ENCODE measurements at places on chromosomes 1 and 21.
A peak's percentile ranks its signal among the peaks of the same experiment; 100 is the strongest.

DNA sequence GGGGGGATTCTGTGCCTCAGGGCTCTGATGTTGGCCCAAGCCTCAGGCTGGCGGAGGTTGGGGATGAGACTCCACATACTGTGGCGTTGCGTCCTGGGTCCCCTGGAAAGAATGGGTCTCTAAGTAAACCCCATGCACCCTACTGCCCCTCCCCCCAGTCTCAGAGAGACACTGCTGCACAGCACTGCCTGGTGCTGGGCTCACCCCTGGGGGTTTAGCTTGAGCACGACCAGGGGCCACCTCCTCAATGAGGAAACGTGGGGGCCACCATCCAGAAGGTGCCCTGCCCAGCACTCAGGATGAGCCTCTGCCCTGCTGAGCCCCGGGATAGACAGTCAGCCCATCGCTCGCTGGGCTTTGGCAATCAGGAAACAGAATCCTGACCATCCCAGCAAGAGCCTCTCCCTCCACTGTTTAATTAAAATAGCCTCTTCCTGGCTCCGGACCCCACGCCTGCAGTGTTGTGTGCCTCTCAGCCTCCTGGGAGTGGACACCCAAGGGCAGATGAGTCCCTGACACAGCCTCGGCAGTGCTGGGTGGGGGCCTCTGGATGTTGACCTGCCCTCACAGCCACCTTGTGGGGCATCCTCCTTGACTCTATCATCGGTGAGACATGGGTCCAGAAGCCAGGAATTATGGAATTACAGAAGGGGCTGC lies 3.5 kb upstream of the KRTAP10-4 start:
- DNase-seq, result no peak

DNA sequence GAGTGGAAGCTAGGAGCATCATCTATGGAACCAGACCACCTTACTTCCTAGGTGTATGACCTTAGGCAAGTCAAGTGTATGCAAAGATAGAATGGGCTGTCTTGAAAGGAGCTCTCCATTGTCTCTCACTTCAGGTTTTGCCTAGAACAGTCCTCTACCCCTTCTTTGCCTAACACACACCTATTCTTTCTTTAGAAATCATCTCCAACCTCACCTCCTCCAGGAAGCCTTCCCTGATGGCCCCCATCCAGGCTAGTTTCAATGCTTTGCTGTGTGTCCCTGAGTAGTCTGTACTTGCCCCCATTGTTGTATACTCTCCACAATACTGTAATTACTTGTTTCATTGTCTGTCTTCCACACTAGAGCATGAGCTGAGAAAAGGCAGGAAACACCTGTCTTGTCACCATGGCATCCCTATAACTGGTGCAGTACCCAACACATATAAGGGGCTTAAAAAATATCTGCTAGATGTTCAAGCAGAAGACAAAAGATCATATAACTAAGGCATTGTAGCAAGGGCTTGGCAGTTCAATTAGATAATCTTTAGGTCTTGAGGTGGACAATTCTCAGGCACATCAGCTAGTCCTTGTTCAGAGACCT lies 83.0 kb downstream of the RRAGC start:
- DNase-seq, result no peak

DNA sequence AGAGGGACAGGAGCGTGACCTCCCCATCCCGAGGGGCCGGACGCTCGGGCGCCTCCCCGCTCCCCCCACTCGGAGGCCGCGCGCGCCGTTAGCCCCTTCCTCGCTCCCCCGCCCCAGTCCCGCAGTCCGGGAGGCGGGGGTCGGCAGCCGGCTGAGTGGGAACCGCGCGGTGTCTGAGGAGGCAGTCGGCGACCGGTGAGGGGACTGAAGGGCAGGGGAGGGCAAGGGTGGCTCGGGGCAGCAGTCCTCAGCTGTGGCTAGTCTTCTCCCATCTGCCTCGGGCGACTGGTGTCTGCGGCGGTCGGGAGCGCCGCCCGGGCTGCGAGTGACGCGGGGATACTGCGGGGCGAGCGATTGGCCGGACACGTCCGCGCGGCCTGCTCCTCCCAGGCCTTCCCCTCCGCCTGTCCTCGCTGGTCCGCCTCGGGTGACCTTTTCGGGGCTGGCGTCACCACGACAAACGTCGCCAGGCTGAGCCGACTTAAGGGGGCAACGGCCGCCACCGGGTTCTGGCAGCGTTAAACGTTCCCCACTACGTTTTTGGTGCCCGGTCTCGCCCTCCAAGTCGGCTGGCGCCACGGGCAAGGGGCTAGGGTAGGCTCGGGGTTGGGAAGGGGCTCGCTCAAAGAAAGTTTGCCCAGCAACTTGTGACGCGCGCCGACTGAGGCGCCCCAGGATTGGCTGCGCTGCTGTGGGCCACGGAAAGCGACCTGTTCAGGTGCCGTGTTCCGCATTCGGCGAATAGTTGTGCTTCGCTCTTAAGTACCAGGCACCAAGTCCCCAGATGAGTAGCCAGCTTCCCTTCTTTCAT lies 538 bp downstream of the ZNF672 start:
- DNase-seq, result peak; percentile 83

GRCh38 chr1:237029850-237030535 lies 12.0 kb upstream of the RYR2 start:
- no peak for DNase-seq

DNA sequence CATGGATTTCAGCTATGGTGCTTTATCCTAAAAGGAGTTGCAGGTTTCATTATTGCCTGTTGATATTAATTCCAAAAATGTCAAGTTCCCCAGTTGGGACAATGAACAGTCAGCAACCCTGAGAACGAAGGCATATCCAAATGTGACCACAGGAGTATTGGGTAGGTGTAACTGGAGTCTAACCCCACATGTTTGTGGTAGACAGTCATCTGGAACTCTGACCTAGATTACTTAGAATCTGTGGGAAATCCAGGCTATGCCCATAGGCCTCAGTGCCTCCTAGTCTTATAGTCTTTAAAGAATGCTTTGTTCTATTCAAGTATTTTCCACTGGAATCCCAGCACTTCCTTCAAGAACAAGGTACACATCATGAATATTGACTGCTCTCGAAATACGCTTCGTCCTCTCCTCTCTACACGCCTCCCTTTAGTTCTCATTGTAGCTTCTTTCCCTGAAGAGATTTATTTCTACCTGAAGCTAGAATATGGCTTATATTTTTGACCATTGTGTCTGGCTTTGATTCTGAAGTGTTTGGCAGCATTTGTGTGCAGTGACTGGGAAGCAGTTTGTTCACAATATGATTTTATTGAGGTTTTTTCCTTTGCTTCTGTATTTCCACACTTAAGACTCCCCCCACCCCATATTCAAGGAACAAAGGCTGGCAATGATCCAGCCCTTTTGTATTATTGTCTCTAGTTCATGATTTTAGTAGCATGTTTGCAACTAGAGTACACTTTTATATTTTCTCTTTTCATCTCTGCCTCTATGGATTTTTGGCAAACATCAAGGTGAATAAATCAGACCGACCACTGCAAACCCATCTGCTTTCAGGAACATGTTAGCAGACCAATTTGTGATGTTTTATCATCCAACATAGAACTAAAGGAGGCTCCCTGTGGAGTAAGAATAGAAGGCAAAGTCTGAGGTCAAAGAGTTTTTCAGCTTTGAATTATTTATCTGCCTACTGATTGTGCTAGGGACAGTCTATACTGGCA lies 178.6 kb downstream of the GPR52 start:
- no peak for DNase-seq

DNA sequence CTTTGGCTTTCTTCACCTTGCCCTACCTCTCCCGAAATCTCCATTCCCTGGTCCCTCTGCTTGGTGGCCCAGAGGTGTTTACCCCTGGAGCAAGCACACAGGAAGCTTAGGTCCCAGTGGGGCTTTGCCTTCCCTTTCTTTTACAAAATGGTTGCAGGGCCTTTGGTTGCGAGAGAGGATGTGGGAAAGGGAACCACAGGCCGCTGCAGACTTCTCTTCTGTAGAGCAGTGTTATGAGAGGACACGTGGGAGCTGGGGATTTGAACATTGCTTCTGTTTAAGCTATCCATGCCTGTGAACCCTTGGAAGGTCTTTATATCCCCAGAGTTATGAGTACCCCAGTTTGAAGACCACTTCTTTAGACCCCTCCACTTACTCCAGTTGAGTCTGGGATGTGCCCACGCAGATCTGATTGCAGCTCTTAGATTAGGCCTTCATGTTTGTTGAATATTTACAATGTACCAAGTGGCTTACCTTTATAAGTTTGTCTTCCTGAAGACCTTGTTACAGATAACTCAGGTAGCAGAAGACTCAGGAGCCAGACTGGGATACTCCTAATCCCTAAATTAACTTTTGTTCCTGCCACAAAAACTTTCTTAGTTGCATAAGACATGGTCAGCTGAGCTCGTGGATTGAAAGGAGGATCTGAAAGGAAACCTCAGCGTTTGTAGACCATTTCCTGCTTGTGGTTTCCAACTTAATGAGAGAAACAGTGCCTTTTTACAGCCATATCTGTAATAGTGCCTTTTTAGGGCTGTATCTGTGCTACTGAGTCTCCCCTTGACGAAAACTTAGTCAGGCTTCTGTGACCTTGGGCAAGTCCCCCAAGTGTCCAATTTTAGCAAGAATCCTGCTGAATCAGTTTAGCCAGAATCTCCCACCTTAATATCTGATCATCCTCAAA lies 21.9 kb upstream of the IVNS1ABP start:
- DNase-seq, result peak; percentile 6

DNA sequence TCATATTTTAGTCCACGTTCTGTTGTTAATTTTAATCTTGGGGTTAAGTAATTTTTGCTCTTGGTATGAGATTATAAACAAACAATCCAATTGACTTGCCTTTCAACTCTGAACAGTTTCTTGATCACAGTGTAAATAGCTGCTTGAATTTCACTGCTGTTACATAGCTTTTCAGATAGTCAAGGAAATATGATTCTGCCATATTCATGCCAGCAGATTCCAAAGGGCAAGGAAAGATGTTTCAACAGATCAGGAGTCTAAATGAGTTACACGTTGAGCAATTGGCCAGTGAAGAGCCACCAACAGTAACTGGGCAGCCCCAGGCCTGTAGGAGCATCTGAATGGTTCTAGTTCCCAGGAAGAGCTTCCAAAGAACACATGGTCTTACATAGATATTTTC lies 93.6 kb downstream of the LEPR start:
- DNase-seq, result no peak

GRCh38 chr1:167808104-167808503 lies 86.3 kb downstream of the MPZL1 start:
- no peak for DNase-seq

DNA sequence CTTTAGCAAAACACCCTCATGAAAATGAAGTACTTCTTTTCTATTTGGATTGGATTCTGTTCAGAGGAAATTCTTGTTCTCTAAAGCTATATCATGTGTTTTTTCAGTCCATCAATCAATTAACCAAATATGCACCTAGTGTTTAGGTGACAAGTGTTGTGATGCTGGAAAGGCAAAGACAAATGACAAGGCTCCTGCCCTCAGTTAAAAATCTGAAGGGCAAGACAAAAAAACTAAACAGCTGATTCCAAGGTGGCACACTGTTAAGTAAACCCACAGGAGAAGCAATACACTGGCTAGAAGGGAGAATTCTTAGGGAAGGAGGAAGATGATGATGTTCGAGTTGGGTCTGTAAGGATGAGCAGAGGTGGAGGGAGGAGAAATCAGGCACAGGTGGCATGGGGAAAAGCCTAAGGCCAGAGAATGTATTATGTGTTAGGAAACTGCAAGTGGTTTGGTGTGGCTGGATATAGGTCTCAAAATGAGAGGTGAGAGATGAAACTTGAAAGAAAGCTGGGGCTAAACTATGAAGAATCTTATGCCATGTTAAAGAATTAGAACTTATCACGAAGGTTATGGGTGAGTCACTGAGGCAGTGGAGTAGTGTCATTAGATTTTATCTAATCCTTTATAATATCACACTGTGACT lies 51.8 kb upstream of the GFI1 start:
- no peak for DNase-seq

GRCh38 chr1:48048064-48048463 lies 50.9 kb upstream of the TRABD2B start:
- DNase-seq, result no peak

GRCh38 chr21:41294548-41295231 lies 21.9 kb upstream of the FAM3B start:
- no peak for DNase-seq

- no peak for DNase-seq
Measured at GRCh38 chr1:161083748-161084596, 5.4 kb downstream of the NECTIN4 start.

GRCh38 chr1:56212143-56212542 lies 367.2 kb downstream of the PLPP3 start:
- DNase-seq, result no peak

DNA sequence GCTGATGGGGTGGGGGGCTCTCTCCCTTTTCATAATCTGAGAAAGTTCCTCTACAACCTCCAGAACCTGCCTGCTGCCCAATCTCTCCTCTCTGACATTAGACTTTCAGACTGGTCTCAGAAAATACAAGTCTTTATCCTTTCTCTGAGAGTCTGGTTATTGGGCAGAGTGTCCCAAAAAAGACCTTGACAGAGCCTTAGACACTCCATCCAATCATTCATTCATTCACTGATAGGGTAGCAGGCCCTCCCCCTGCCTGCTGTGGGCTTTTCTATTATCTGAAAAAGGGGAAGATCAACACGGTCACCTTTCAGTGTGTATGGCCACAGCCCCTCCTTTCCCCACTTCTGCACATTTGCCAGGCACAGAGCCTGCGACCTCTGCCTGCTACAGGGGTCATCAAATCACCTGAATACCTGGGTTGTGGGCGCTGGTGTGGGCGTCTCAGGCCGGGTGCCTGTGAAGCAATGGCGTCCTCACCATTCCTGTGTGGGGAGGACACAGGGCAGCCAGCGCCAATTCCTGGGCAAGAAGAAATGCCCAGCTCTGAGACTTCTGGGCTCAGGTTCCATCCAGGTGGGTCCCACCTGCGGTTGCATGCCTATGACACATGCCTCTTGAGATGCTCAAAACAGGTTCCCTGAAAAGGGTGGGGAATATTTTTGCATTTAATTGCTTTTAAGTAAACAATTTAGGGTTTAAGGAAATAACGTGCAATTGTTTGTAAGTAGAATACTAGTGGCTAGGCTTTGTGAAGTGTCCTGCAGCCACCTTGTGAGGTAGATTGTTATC lies 52.8 kb downstream of the ELK4 start:
- DNase-seq, result no peak

DNA sequence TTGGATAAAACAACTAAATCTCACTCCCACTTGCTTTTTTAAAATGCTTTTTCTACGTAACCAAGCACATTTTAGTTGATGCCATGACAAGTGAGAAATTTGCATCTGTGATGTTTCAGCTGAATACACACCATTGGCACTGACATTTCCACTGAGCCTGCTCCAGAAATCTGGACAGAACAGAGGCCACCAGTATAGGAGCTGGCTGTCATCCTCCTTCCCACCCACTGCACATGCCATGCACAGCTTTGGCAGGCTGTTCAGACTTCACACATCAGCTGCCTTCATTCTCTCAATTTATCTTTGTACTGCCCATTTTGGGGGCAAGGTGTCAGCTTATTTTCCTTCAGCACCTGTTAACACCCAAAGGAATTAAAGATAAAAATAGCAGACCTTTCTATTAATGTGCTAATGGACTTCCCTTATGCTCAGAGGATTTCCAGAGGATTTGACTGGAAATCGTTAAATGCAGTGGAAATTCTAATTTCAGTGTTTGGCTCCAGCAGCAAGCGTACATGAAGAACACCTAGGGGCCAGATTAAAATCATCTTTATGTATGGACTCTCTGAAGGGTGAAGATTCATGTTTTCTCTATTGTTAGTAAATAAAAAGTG lies 12.9 kb upstream of the PODN start:
- DNase-seq, result no peak

- no peak for DNase-seq
Measured at GRCh38 chr1:11320153-11320936, 47.3 kb downstream of the UBIAD1 start.
